ENCODE measurements at places on chromosomes 2 and 18.

DNA sequence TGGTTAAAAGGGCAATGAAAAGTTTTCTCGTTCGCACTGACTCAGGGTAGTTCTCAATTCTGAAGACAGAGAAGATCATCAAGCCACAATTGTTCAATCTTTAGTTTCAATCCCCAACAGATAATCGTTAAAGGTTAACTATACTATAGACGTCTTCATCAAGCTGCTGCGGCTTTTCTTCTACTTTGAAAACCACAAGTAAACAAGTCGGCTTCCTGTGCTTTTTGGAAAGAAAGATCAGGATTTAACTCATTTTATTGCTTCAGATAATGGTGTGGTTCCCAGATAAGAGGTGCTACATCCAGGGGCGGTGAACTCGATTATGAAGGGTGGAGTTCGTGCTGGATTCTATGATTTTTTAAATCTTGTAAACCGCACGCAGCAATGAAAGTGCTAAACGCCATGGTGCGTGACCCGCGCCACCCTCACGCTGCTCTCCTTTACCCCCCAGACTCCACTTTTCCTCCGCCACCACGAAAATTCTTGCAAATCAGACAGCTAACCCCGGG lies 545 bp upstream of the CDCA7 start:
- peak; percentile 73 for DNase-seq

- no peak for DNase-seq
These were observed 33.4 kb upstream of the DSEL start for GRCh38 chr18:67549946-67550345.

- no peak for DNase-seq
These were observed 80.0 kb upstream of the CHRNA1 start for GRCh38 chr2:174844295-174844708.

DNA sequence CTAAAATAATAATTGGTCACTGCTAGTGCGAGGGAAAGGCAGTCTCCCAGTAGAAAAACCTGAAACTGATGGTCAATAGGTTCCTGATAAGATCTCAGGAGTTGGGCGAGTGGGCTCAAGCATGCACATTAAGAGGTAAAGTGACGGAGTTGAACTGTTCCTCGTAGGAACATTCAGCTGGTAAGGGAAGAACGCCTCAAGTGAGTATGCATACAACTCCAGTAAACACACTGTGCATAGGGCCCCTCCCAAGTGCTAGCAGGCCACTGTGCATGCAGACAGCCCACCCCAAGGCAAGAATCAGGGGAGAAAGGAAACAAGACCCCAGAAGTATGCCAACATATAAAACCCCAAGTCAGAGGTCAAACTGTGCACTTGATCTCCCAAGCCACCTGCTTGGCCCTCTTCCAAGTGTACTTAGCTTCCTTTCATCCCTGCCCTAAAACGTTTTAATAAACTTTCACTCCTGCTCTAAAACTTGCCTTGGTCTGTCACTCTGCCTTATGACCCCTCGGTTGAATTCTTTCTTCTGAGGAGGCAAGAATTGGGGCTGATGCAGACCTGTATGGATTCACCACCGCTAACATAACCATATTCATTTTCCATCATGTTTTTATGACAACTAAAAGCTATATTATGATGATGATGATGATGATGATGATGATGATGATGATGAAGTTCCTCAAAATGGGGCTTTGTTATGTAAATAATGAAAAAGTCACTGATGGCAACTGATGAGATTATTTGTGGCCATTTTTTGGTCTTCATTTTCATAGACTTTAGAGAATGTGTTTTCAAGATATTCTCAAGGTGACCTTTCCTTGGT lies 118.0 kb upstream of the RAB27B start:
- DNase-seq, result no peak
